ENCODE measurements at places on chromosomes 7 and 10.

- no peak for DNase-seq
Measured at GRCh38 chr7:106839511-106839910, 25.6 kb upstream of the PIK3CG start.

- DNase-seq: no peak
Measured at GRCh38 chr10:77644557-77645243, 7.1 kb upstream of the KCNMA1 start.

- no peak for DNase-seq
Measured at GRCh38 chr10:21281765-21282484, 243.6 kb downstream of the SKIDA1 start.

DNA sequence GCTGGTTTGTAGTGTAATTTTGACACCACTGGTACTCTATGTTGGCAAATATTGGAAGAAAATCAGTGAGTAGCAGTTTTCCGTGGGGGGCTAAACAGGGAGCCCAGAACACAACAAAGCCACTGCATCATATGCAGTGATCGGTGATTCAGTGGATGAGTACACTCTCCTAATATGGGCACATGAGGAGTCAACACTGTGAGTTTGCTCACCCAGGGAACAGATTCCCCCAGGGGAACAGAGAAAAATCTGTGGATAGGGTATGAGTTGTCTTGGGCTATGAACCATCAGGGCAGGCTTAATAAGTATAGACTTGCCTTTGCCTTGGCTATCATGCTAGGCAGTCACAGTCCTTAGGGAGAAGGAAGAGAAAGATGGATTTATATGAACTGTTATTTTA is 227.7 kb upstream of the SEMA3E start:
- DNase-seq: no peak

DNA sequence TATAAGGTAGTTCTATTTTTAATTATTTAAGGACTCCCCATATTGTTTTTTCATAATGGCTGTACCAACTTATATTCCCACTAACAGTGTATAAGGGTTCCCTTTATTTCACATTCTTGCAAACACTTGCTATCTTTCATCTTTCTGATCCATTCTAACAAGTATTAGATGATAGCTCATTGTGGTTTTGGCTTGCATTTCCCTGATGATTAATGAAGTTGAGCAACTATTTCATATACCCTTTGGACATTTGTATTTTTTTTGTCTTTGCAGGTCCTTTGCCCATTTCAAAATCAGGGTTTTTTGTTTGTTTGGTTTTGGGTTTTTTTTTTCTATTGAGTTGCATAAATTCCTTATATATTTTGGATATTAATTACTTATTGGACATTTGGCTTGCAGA is 107.2 kb downstream of the EPC1 start:
- peak; percentile 15 for DNase-seq

DNA sequence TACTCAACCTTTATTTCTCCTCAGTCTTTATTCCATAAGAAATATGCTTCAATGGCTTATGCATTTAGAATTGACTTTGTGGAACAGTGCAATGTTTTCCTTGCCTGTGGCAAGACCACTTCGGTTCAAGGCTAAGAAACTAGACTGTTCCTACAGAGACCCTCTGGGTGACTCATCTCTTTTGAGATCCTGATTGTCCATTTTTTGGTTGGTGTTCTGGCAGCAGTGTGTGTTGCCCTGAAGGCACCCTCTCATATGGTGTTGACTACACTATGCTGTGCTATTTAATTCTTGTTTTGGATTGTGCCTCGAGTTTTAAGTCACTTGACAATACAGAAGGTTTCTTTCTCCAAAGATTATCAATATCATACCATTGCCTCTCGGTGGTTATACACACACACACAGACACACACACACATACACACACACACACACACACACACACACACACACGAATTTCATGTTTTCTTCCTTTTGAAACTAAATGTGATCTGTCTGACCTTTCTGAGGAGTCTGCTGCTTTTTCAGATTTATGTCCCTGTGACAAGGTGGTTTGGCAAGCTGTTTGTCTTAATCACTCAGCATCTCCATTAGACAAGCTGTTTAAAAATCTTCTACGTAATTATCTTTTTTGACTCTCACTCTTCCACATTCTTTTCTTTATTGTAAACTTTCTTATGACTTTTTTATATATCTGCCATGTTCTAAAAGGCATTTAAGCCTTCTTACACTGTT is 187.2 kb downstream of the VTI1A start:
- DNase-seq: peak; percentile 19

Measured in kidney glomerular epithelial cell (primary cell).